Stimulated activated CD8-positive, alpha-beta memory T cell treated with anti-CD3 and anti-CD28 coated beads, Interleukin-2, amount 100 ng/mL, for 48 hours (primary cell): ENCODE measurements at places on chromosomes 7 and 10.

DNA sequence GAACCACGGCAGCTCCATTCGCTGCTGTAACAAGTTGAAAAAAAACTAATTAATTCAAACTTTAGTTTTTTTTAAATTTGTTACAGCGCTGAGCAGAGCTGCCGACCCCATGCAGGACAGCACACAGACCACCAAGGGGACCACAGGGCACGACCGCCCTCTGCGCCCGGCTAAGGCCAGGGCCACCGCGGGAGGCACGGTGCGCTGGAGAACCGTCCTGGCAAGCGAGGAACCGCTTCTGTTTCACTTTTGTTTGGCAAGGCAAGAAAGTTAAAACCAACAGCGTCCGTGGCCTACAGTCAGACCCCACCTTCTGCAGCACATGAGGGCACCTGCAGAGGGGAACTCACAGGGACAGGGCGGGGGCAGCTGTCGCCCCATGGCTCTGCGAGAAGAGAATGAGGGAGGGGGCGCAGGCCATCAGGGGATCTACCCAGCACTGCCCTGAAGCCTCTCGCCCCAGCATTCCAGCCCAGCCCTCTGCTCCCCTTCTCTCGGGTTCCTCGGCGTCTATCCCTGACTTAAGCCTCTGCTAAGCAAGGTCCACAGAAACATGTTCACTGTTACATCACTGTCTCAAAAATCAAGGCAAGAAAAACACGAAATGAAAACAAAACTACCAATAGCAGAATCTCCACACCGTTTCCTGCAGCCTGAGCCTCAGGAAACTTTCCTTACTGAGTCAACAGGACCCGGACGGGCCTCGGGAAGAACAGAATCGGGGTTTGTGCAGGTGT is 204.4 kb downstream of the DIP2C start:
- no peak for DNase-seq

DNA sequence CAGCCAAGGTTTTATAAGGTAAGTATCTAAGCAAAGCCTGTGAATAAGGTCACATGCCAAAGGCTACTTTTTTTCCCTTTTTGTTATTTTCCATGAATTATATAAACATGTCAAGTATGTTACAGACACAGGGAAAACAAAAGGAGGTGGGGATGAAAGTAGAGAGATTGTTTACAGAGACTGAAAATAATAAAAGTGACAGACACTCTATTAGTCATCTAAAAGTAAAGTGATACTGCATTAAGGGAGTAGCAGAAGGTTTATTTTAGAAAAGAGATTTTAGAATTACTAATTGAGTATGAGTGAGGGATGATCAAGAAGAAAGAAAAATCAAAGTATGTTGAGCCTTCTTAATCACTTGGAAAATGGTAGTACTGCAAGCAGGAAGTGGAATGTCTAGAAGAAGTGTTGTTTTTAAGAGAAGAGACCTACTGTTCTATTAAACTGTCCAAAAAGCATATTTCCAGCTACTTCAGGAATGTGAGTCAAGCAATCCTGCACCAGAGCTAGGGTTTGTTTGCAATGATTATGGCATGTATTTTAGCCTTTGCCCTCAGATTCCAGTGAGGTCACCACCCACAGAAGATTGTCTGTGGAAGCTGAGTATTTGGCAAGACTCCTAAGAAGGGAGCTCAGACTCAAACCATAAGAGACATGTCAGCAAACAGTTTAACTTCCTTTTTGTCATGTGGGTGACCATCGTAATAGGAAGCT is 177.9 kb upstream of the PLXDC2 start:
- no peak for DNase-seq

DNA sequence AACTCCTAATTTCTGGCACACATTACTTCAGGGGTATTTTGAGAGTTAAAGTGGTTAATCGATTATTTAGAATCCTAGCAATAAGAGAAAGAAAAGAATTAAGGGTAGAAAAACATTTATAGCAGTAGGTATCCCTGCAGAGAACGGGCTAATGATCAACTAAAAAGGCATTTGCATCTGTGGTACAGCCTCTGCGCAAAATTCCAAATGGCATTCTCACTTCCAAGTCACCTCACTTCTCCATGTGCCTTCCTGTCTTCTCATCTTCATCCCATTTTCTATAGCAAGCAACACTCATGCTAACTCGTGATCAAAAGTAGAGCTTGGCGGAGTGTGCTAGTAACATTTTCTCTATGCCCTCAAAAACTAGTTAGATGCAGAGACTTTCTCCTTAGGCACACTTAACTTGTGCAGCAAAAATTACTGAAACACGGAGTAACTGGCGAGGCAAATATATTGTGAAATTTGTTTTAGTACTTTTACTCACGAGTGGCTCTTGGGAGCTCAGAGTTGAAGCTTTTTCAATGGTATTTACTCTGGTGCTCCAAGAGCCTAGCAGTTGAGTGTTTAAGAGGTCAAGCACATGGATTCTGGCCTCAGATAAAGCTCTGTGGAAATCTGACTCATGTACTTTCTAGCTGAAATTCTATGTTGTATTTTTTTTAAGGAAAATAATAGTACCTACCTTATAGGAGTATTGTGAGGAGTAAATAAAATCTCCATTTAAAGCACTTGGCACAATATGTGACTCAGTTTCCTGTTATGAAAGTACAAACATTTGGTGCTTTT is 65.1 kb downstream of the MET start:
- no peak for DNase-seq

- DNase-seq: no peak
Measured at GRCh38 chr7:154776350-154776749, 226.6 kb downstream of the PAXIP1 start.

GRCh38 chr10:120917521-120918250 is 66.5 kb downstream of the WDR11 start:
- no peak for DNase-seq

DNA sequence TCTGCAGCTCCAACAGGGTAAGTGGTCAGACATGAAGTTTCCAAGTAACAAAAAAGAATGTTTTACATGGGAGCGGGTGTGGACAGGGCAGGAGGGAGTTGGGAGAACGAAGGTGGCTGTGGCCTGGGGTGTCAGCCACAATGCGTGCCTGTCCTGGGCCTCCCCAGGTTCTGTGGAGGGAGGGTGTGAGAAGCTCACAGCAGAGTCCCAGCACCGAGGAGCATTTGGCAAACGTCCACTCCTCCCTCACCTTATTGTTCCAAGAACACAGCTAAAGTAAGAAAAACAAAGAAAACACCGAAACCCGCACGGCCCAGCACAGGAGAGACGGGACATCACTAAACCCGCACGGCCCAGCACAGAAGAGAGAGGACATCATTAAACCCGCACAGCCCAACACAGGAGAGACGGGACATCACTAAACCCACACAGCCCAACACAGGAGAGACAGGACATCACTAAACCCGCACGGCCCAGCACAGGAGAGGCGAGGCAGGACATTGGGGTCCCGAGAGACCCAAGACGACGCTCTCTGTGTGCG is 226.4 kb downstream of the MAD1L1 start:
- no peak for DNase-seq
